ENCODE measurements at places on chromosomes 4 and X. TPM values are rescaled to one million over a fixed set of nuclear protein-coding genes. Genes with fewer than 3 reads are reported as not detected.

Gene RADX
- 1.2 TPM for total RNA-seq

Gene KIF4A
- 0.86 TPM for total RNA-seq

Gene CT47B1
- not detected for total RNA-seq

Gene SYN1
- 0.09 TPM for total RNA-seq

Gene WDR45
- 65.4 TPM for total RNA-seq

Gene FMR1NB
- not detected for total RNA-seq

Gene DOCK11
- 26.3 TPM for total RNA-seq

Gene GLRA3
- total RNA-seq = not detected

Gene DCAF16
- total RNA-seq = 17.5 TPM

Gene PHOX2B
- total RNA-seq = not detected

Gene RAI2
- total RNA-seq = 1.1 TPM

Gene CCDC110
- 2.0 TPM for total RNA-seq

Gene TBX22
- total RNA-seq = not detected

Gene NR0B1
- 1.0 TPM for total RNA-seq

Gene GRIA2
- total RNA-seq = not detected

Gene IL2
- not detected for total RNA-seq

Gene BEND2
- not detected for total RNA-seq

Gene TRIM60
- total RNA-seq = not detected

Gene MTMR8
- 0.32 TPM for total RNA-seq

Gene SPANXA2
- total RNA-seq = not detected

Gene MAGEB2
- total RNA-seq = not detected

Gene DGAT2L6
- total RNA-seq = not detected

Gene AWAT2
- total RNA-seq = not detected

Gene GLOD5
- total RNA-seq = not detected

Gene RIPPLY1
- total RNA-seq = not detected

Gene HOPX
- total RNA-seq = 0.34 TPM

Gene TMEM47
- total RNA-seq = 17.8 TPM

Gene TRO
- total RNA-seq = 17.3 TPM

Gene ZNF41
- 3.3 TPM for total RNA-seq

Gene MAGEB17
- total RNA-seq = 0.09 TPM

Gene H2BW2
- not detected for total RNA-seq

Gene MUC7
- not detected for total RNA-seq

Gene NKAP
- 3.8 TPM for total RNA-seq

Gene MAGED4
- 21.8 TPM for total RNA-seq

Gene IDS
- total RNA-seq = 33.1 TPM

Gene HTN3
- not detected for total RNA-seq

Gene BRS3
- not detected for total RNA-seq

Gene PWWP3B
- under 0.01 TPM for total RNA-seq

Gene P2RY4
- total RNA-seq = not detected

Gene ATOH1
- not detected for total RNA-seq

Gene ACSL4
- total RNA-seq = 116 TPM

Gene PHEX
- 1.9 TPM for total RNA-seq

Gene IBSP
- total RNA-seq = not detected

Gene BMPR1B
- total RNA-seq = 0.47 TPM

Gene NAP1L2
- total RNA-seq = 3.5 TPM

Gene PABPC1L2B
- not detected for total RNA-seq

Gene VEGFC
- total RNA-seq = 13.4 TPM

Gene DYNLT3
- total RNA-seq = 40.2 TPM

Gene CENPVL1
- total RNA-seq = not detected

Gene GUCY1B1
- 46.3 TPM for total RNA-seq

Gene SATL1
- total RNA-seq = not detected

Gene ARHGAP6
- total RNA-seq = 5.5 TPM

Gene MYOZ2
- not detected for total RNA-seq

Gene FAM9B
- total RNA-seq = not detected

Gene GPR82
- total RNA-seq = not detected

Gene RPS3A
- 2,893 TPM for total RNA-seq

Gene TCEAL8
- total RNA-seq = 87.2 TPM

Gene FRAS1
- 0.26 TPM for total RNA-seq

Gene ARHGAP36
- not detected for total RNA-seq

All from bronchial smooth muscle cell (primary cell).